ENCODE measurements at places on chromosomes 13 and 19.

GRCh38 chr13:67416047-67416925 is 186.2 kb upstream of the PCDH9 start:
- DNase-seq: peak; percentile 66

DNA sequence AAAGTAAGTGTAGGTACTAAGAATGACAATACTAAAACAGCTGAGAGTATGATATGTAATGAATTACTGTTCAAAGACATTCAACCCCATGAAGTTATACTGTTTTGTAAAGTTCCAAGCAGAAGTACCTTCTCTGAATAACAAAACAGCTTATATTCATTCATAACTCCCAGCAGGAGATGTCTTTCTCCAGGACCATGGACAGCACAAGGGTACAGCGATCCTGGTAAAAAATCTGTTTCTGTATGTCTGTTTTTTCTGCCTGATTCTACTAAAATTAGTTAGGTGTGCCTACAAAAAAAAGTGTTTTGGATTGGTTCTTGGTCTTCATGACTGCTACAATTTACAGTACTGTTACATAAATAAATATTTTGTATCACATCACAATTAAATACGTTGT is 172.5 kb upstream of the SLITRK5 start:
- no peak for DNase-seq

- no peak for DNase-seq
Measured at GRCh38 chr19:45251452-45252354, 632 bp downstream of the MARK4 start.

GRCh38 chr13:57865600-57866294 is 234.2 kb downstream of the PCDH17 start:
- DNase-seq: no peak

- DNase-seq: no peak
Measured at GRCh38 chr13:97627566-97627965, 193.6 kb downstream of the RAP2A start.

DNA sequence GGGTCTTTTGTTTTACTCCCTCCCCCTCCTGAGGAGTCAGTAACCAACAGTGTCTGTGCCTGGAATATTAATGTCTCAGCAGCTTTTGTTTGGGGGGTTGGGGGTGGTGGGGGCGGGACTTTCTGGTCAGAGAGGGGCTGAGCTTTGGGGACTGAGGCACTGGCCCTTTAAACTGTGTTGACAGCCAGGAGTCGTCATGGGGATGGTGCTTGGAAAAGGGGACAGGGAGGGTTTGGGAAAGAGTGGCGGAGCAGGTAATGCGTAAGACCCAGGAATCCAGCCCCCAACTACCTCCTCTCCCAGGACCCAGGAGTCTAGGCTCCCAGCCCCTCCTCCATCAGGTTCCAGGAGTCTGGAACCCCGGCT is 5.2 kb downstream of the CADM4 start:
- no peak for DNase-seq

DNA sequence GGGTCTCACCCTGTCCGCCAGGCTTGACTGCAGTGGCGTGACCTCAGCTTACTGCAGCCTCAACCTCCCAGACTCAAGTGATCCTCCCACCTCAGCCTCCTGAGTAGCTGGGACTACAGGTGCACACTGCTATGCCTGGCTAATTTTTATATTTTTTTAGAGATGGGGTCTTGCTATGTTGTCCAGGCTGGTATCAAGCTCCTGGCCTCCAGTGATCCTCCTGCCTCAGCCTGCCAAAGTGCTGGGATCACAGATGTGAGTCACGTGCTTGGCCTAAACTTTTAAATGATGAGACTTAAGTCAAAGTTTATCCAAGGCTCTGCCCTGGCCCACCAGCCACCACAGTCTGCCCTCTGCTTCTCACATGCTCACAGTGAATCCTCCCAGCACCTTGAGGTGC is 2.2 kb downstream of the C19orf33 start:
- DNase-seq: no peak

GRCh38 chr19:18434411-18435175 is 3.3 kb downstream of the ISYNA1 start:
- no peak for DNase-seq

GRCh38 chr13:39600766-39601165 is 2.2 kb downstream of the LHFPL6 start:
- peak; percentile 47 for DNase-seq

DNA sequence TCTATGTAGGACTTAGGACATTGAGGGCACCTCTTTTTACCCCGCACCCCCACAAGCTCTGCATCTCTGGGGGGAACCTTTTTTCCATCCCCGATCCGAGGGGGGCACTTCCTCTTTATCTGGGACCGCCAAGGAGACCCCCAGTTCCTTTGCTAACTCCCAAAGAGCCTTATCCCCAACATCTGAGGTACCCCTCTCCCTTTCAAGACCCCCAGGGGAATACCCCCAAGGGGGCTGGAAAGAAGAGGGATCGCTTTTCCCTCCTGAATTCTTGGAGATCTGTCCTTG is 1.1 kb downstream of the TNFSF9 start:
- no peak for DNase-seq

DNA sequence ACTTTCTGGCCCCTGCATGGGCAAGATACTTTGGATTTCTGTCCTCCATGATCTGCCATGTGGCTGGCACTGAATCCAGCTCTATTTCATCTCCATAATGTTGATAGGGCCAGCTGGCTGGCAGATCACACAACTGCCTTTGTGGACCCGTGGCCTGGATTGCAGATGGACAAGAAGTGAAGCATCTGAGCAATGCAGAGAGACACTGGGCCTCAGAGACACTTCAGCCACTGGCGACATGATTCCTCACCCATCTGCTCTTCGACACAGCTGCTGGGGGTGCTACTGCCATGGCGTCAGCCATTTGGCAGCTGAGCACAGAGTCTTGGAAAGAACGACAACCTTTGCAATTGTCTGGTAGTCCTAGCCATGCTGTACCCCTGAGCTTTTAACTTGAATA is 79.5 kb upstream of the MYO16 start:
- no peak for DNase-seq

- DNase-seq: peak; percentile 74
Measured at GRCh38 chr13:38905081-38905480, 85.5 kb downstream of the STOML3 start.

- DNase-seq: peak; percentile 64
Measured at GRCh38 chr13:68380041-68380973, 1150.2 kb upstream of the PCDH9 start.

DNA sequence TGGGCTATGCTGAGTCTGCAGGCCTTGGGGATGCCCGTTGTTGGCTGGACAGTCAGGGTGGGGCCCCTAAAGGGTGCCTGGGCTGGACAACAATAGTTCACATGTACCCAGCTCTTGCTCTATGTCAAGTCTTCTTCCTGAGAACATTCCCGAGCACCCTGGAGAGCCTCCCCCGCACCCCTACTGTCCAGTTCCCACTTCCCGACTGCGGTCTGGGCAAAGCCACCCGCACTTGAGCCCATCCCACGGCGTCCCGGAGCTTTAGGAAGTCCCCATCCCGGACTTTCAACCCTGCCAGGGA is 1.1 kb upstream of the MPND start:
- DNase-seq: no peak

- DNase-seq: no peak
Measured at GRCh38 chr13:112248862-112249592, 127.1 kb upstream of the SPACA7 start.

DNA sequence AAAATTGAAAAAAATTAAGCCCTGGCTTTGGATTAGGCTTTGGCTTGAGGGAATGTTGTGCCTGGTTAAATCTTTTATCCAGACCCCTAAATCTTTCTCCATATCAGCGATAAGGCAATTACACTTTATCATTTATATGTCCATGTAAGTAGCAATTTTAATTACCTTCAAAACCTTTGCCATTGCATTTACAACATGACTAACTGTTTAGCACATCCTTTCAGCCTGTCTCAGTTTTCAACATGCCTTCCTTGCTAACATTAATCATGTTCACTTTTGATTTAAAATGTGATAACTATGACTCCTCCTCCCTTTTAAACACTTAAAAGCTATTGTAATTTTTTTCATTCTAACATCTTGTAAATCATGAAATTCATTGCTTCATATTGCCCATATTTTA is 583.7 kb downstream of the SLITRK1 start:
- DNase-seq: no peak

- no peak for DNase-seq
Measured at GRCh38 chr13:94656766-94657165, 55.1 kb downstream of the GPR180 start.

- peak; percentile 22 for DNase-seq
Measured at GRCh38 chr19:45153339-45154063, 7.3 kb downstream of the NKPD1 start.

DNA sequence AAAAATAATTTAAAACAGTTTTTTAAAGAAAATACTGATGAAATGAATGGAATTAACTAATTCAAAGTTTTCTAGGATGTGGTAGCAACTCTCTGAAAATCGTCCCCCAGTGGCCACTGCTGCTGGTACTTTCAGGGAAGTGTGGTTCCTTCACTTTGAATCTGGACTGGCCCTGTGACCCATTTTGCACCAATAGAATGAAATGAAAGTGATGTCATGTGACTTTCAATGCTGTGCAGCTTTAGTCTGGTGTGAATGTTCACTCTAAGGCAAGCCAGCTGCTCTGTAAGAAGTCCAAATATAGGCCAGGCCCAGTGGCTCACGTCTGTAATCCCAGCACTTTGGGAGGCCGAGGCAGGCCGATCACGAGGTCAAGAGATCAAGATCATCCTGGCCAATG is 26.4 kb upstream of the HNRNPA1L2 start:
- no peak for DNase-seq

DNA sequence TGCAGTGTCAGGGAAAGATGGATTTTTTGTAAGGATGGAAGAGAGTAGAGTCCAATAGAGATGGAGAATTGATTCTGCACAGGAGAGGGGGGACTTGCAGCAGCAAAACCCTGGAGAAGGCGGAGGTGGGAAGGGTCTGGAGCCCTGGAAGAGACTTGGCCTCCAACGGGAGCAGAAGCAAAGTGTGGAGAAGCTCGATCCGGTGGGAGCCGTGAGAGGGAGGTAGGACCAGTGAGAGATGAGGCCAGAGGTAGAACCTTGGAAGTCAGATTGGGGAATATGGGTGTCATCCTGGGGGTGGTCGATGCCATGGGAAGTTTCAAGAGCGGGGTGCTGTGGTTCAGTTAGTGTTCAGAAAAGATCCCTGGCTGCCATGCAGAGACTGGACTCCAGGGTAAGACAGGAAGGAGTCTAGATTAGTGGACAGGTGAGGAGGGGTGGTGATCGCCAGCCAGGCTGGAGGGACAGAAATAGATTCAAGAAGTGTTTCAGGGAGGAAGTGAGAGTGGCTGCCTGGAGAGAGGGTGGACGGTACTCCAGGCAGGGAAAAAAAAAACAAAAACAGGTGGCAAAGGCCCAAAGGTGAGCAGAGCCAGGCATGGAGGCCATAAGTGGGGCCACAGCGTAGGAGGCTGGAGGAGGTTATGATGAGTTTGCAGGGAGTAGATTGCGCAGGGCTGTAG is 2.6 kb downstream of the PPP5C start:
- no peak for DNase-seq

Data from NCI-H146 (cell line).